ENCODE measurements at places on chromosomes 5 and 9.

DNA sequence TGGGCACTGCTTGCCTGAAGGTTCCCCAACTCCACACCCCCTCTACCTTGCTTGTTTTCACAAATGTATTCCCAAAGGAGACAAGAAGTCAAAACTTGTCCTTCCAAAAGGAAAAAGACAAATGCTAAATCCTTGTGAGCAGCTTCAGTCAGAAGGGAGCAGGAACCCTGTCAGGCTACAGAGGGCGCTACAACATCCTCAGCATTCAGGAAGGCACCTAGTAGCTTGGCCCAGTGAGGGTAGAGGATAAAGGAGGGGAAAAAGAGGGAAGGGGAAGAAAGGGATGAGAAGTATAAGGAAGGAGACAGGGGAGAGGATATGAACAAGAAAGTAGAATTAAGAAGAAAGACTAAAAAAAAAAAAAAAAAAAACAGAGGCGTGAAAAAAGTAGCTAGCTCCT is 97.5 kb downstream of the MLLT3 start:
- DNase-seq: no peak

DNA sequence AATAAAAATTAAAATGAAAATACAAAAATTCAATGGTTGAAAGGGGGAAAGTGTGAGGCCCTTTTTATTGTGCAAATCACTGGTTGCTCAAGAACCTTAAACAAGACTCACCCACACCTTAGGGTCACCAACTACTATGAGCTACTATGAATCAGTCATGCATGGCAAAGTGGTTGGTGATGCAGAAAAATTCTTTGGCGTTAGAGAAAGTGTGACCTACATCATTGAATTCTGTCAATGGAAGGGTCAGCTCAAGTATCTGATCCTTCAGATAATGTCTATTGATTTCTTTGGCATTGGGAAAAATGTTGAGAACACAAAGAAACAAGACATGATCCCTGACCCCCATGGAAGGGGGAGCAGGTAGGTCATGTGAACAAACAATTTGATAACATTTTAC is 149.7 kb upstream of the ADCY2 start:
- no peak for DNase-seq

- DNase-seq: no peak
Observed at GRCh38 chr5:60455589-60455988, 244.4 kb downstream of the DEPDC1B start.

- no peak for DNase-seq
Observed at GRCh38 chr9:80090317-80090716, 518.6 kb downstream of the TLE4 start.

- no peak for DNase-seq
Observed at GRCh38 chr5:18027241-18027867, 393.1 kb downstream of the TAF11L14 start.

GRCh38 chr9:76600007-76600615 is 141.1 kb downstream of the GCNT1 start:
- DNase-seq: no peak

- DNase-seq: no peak
Observed at GRCh38 chr5:52928689-52929088, 60.5 kb upstream of the ITGA2 start.

DNA sequence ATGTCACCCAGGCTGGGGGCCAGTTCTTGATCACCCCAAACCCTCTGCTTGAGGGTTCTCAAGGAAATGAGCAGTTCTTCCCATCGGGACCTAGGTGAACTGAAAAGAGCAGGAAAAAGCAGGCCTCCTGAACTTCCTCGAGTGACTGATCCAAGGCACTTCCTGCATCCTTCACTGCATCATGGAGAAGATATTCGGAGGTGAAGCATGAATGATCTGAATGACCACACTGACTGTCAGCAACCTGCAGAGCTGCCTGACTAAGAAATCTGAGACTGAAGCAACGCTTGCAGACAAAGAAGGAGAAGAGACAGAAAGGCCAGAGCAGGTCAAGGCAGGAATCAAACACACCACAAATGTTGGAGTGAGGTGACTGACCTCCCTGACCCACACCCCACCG is 420.2 kb downstream of the AGTPBP1 start:
- DNase-seq: no peak

DNA sequence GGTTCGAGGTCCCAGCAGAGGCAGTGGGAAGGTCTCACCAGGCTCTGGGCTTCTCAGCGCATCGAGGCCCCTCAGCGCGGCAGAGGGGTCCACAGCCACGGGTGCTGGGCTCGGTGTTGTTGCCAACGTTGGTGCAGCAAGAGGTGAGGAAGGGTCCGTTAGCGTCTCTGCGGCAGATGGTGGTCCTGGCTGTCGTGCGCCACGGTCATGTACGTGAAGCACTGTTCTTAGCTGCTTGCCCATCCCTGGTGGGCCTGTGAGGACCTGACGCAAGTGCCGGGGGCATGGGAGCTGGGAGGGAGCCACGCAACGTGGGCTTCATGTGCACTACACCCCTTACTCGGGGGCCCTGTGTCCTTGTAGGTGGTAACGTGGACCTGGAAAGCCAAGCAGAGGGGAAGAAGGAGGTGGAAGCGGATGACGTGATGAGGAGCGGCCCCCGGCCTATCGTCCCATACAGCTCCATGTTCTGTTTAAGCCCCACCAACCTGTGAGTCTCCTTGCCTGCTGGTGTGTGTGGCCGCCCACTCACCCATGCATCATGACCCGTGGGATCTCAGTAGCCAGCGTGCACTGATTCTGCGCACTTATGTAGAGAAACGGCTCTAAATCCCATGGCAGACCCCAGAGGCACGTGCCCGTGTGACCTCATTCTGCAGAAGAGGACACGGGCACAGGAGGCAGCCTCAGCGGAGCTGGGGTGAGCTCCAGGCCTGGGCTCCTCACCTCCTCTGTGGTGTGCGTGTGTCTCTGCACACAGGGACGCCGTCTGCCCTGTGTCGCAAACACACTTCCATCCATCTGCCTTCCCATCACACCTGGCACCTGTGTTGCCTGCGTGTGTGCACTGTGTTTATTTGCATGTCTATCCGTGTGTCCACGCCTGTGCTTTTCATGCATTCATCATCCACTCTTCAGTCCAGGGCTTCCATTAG is 166.1 kb downstream of the CACNA1B start:
- no peak for DNase-seq

DNA sequence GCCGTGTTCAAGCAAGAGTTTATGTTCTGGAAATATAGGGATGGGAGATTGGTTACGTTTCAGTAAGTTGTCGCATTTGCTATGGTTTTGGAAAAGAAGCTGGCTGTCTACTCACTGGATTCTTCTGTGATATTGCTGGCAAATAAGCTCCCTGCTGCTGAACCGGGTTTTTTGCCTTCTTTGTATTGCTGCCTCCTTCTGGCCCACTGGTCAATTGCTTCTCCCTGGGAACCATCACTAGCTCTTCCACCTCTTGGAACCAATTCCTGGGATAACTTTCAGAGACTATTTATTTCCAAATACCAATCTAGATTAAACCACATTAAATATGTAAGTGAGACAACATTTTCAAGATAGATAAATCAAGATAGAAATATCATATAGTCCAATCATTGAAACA is 43.0 kb downstream of the NUDT12 start:
- DNase-seq: no peak

DNA sequence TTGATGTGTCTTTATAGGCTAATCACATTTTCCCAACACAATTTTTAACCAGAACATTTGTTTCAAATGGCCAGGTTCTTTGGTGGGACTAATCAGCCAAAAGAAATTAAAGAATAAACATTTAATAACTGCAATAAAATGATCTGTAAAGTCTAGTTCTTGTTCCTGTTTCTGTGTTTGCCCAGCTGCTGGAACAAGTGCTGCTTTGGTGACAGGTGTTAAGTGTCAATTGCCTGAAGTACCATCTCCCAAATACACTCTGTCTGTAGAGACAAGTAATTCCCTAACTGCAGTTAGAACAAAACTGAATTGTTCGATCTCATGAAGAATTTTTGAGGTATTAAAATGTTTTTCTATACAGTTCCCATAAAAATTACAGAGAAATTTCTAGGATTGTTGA is 402.3 kb upstream of the CHD1 start:
- no peak for DNase-seq

DNA sequence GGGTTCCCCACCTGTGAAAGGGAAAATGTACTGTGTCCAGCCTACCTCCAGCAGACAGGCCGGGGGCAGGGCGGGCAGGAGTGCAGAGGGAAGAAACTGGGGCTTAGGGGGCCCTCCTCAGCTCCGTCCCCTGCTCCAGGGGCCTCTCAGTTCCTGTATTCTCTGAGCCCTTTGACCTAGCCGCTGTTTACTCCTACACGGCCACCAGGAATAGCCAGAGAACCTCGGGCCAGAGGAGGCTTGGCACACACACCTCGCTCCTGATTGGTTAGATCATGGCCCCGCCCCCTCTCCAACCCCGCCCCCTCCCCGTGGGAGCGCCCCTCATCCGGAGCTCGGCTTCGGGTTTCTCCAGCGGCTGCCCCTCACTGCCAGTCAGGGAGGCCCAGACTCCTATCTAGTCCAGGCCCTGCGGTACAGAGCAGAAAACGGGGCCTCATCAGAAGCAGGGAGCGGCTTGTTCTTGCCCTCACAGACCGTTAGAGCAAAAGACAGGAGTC is 2.2 kb downstream of the ST6GALNAC6 start:
- DNase-seq: no peak

DNA sequence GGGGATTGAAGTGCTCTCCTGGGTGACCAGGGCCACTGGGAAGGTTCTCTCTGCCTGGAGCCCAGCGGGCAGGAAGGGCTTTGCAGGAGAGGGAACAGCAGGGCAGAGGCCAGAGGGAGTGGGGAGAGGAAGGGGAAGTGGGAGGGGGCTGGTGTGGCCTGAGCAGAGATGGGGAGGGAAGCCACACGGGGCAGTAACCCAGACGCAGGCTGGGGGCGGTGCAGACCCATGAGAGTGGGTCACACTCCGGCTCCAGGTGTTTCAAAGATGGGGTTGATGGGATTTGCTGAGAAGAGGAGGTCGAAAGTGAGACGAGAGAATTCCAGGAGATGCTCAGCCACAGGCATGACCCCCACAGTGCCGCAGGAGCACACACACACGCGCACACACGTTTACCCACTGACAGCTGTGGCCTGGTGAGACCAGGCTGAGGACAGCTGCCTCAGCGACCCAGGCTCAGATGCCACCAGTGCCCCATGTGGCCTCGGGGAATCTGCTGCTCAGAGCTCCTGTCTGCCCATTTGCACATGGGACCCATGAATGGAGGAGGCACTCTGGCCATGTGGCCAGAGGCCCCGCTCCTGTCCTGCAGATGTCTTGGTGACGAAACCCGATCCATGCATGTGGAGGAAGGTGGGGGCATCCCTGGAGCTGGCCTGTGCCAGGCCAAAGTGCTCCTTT is 32.7 kb upstream of the FCN2 start:
- DNase-seq: no peak

DNA sequence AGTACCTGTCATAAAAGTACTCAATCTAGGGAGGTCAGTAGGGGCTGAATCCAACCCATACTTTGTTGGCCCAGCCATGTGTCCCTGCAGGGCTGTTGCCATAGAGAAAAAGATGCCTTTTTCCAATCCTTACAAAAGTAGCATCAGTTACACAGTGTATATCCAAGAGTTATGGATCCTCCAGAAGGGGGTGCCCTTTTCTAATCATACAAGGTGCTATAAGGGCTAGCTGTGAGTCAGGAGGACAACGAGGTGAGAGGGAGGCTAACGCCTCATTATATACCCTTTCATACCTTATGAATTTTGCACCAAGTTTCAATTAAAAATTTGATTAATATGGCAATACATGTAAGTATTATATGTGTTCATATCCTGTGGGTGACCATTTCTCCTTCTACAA is 4.8 kb downstream of the KIAA0825 start:
- no peak for DNase-seq

- DNase-seq: no peak
Observed at GRCh38 chr9:93589688-93590087, 13.3 kb downstream of the PHF2 start.

DNA sequence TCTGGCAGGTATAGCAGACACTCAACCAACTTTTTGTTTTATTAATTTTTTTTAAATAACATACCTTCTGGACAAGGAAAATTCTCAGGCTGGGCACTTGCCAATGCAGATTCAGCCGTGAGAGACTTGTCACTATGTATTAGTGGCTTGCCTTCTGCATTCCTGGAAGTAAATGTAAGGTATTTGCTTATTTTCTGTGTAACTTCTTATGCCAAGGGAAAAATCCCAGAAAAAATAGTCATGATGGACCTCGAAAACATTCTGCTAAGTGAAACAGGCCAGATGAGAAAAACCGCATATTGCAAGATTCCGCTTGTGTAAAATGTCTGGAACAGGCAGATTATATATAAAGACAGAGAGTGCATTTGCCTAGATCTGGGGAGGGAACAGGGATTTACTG is 260.3 kb upstream of the DAPK1 start:
- DNase-seq: no peak

DNA sequence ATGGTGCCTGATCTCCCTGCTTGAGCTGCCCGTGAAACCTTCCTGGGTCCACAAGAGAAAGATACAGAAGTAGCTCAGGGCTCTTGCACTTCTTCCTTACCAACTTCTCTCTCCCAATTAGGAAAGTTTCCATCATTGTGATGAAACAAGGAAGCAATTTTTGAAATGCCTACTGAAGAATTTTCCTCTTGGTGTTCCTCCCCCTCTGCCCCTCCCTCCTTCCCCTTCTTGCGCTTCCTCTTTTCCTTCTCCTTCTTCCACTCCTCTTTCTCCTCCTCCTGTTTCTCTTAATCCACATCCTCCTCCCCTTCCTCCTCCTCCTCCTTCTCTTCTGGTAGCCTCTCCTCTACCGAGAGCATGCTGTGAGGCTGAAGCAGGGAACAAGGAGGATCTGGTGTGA is 36.3 kb upstream of the OTULINL start:
- DNase-seq: no peak

DNA sequence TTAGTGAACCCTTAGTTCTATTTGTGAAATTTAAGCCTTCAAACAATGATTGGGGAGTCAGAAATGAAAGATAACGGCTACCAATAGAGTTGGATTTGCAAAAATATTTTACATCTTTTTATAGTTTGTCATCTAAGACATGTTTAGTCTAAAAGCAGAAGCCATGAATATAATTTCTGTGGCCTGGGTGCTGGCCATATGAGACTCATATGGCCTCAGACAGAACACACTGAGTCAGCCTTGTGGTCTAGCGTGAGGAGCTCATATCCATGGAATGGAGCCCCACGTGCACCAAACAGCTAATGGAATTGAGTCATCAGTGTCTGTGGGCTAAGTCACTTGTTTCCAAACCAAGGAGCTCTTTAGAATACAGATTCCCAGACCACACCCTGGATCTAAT is 240.7 kb upstream of the NREP start:
- DNase-seq: no peak

DNA sequence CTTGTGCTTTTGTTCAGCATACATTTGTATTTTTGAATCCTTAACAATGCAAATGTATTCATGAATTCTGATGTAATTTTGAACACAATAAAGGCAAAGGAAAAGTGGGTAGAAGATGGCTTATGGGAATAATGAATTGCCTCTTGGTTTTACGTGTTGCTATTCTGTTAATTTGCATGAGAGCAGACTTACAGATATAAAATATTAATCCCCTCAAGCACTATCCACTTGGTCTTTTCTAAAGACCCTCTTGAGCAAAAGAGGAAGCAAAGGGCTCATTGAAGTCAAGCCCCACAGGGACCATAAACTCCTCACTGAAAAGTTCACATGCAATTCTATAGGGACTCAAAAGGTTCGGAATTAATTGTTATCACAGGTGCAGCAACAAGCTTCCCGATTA is 51.9 kb downstream of the OSTF1 start:
- no peak for DNase-seq

- DNase-seq: no peak
Observed at GRCh38 chr5:179805529-179806249, 977 bp downstream of the MGAT4B start.
